ENCODE measurements at places on chromosomes 12 and 14. TPM values are rescaled to one million over a fixed set of nuclear protein-coding genes. Genes with fewer than 3 reads are reported as not detected.

The KRT3 gene
- not detected for total RNA-seq

The SNX6 gene
- 91.8 TPM for total RNA-seq

The BATF gene
- total RNA-seq, result not detected

The FOXM1 gene
- total RNA-seq, result 1.8 TPM

The VDR gene
- 8.1 TPM for total RNA-seq

The WNT1 gene
- not detected for total RNA-seq

The SRSF5 gene
- total RNA-seq, result 98.7 TPM

The KRT73 gene
- not detected for total RNA-seq

The BEGAIN gene
- total RNA-seq, result not detected

The NGB gene
- not detected for total RNA-seq

The KRT83 gene
- total RNA-seq, result not detected

The FLVCR2 gene
- total RNA-seq, result 0.92 TPM

The RGS6 gene
- total RNA-seq, result not detected

The TMCC3 gene
- 0.71 TPM for total RNA-seq

The OTX2 gene
- total RNA-seq, result not detected

The MAX gene
- 40.2 TPM for total RNA-seq

The ABHD12B gene
- not detected for total RNA-seq

The ATL1 gene
- total RNA-seq, result 7.0 TPM

The KLRF2 gene
- total RNA-seq, result not detected

The RTN1 gene
- total RNA-seq, result 1.6 TPM

The FOXG1 gene
- under 0.01 TPM for total RNA-seq

The PIANP gene
- total RNA-seq, result not detected

The AKAP6 gene
- total RNA-seq, result 2.7 TPM

The ZC3H14 gene
- total RNA-seq, result 49.4 TPM

The OR5AU1 gene
- not detected for total RNA-seq

The GLIPR1L1 gene
- total RNA-seq, result not detected

The IAPP gene
- total RNA-seq, result not detected

The OR4Q3 gene
- total RNA-seq, result not detected

The NRIP2 gene
- not detected for total RNA-seq

The BDKRB2 gene
- total RNA-seq, result 38.6 TPM

The NANOG gene
- total RNA-seq, result not detected

The RERG gene
- total RNA-seq, result 0.28 TPM

The SYNDIG1L gene
- not detected for total RNA-seq
